IMR-90 (cell line): ENCODE measurements at places on chromosomes 11 and 22.

DNA sequence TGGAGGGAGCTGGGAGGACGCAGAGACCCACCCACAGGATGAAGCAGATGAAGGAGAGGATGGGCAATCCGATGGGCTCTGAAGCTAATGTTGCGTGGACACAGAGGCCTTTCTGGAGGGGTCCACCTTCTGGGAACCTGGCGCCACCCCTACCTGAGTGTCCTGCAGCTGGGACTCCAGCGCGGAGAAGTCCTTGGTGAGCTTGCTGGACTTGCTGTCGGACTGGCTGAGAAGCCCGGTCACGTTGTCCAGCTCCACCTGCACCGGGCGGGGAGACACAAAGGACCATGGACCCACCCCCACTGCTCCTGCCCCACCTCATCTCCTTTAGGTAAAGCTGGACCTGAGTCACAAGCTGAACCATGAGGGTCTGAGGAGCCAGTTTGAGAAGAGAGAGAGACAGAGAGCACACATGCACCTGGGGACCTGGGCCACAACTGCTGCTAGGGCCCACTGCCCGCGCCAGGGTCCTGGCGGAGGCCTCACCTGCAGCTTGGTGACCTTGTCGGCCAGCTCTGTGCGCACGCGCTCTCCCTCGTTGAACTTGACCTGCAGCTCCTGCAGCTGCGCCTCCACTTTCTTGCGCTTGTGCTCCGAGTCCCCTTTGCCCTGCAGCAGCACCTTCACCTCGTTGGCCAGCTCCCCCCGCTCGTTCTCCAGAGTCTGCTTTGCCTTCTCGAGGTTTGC is 40.8 kb downstream of the APOL1 start:
- no peaks in the 10 kb centered on the region for H3K4me1 ChIP-seq
- H3K4me3 ChIP-seq, result no peak overlapping the region
- H3K27ac ChIP-seq, result no peak overlapping the region

- no peak overlapping the region for H3K4me3 ChIP-seq
- DNase-seq, result no peak
These were observed 626.1 kb upstream of the ARHGAP42 start for GRCh38 chr11:100061006-100061405.

GRCh38 chr11:1178906-1179305 is 21.2 kb downstream of the MUC5AC start:
- H3K4me1 ChIP-seq, result no peaks in the 10 kb centered on the region
- no peaks in the 10 kb centered on the region for H3K36me3 ChIP-seq
- H3K4me3 ChIP-seq, result no peak overlapping the region
- H3K27me3 ChIP-seq, result no peaks in the 10 kb centered on the region
- DNase-seq, result no peak

DNA sequence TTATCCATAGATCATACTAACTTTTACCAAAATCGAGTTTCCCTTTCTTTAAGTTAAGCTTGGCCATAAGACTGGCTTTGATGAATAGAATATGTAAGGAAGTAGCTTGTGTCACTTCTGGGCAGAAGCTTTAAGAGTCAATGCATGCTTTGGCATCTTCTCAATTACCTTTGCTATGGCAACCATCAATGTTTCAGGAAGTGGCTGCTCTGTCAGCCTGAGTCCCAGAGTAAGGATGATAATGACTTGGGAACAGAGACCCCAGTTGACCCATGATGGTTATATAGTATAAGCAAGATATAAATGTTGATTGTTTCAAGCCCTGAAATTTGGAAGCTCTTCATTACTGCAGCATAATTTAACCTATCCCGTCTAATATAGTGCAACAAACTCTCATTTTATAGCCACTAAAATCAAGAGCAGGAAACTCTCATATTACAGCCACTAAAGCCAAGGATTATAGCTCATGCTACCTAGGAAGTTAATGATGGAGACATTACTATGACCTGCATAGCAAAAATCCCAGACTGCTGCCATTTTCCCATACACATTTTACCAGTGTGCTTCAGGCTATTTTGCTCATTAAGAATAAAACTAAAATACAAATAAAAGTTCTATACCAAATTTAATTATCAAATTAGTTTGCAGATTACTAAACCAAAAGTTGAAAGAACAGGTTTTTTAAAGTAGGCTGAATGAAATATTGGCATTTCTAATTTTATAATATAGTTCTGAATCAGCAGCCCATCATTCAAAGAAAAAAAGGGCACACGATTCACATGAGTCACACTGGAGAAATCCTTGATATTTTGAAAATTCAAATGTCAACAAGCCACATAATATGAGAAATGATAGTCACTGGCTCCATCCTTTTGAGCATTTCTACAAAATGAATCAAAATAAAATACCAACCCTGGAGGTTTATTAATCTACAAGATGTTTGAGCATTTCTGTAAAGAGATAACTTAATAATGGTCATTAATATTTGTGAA is 23.8 kb downstream of the FSHB start:
- no peak for DNase-seq
- H3K27ac ChIP-seq, result no peak overlapping the region
- H3K36me3 ChIP-seq, result no peaks in the 10 kb centered on the region
- H3K4me1 ChIP-seq, result no peaks in the 10 kb centered on the region
- H3K27me3 ChIP-seq, result no peaks in the 10 kb centered on the region

DNA sequence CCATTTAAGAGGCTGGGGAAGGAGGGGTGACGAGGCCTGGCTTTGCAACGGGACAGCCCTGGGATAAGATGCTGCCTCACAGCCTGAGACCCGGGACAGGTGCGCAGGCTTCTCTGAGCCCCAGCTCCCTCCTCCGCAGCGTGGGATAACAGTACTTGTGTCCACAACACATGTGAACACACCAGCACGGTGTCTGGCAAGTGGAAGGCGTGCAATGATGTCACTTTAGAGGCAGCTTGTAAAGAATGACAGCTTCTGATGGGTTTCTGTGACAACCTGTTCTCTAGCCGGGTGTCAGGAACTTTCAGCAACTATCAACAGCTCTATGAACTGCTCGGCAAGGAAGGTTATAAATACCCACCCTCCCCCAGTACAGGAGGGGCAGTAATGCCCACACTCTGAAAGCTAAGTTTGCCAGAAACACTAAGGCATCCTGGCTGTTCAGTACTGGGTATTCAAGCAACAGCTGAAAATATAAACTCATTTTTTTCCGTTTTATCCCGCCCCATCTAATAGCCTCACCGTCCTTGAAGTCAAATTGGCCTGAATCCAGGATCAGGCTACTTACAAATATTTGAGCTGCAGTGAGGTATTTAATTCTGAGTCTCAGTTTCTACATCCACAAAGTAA is 59.7 kb downstream of the MYH9 start:
- peaks cover 81% of the 10 kb centered on the region for H3K36me3 ChIP-seq
- H3K4me3 ChIP-seq, result no peak overlapping the region
- DNase-seq, result peak; percentile 78
- peaks cover 82% of the 10 kb centered on the region for H3K4me1 ChIP-seq
- no peaks in the 10 kb centered on the region for H3K27me3 ChIP-seq
- H3K27ac ChIP-seq, result peak overlapping the region; percentile 87

- no peak overlapping the region for H3K27ac ChIP-seq
- H3K36me3 ChIP-seq, result no peaks in the 10 kb centered on the region
These were observed 1.7 kb downstream of the MRGPRD start for GRCh38 chr11:68978931-68979594.

- H3K27ac ChIP-seq, result no peak overlapping the region
- peak overlapping the region; percentile 90 for H3K4me3 ChIP-seq
- DNase-seq, result no peak
- H3K27me3 ChIP-seq, result no peaks in the 10 kb centered on the region
These were observed 997 bp downstream of the DEAF1 start for GRCh38 chr11:693887-694562.
